ENCODE measurements at places on chromosomes 6 and 20.

DNA sequence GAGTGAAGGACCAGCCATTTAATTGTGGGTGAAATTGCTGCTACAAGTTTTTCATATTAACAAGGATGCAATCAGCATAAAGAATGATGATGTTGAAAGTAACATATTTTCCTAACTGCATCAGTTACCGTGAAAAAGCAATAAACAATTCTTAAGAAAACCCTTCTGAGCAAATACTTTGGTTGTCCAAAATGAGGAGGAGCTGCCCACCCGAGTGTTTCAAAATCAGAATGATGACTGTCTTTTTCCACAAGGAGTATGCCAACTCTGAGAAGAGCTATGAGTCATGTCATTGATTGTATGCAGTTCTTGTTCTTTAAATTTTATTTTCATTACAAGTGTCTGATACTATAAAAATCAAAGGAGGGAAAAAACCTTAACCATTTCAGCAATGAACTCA lies 470.5 kb downstream of the COL12A1 start:
- no peak overlapping the region for H3K4me3 ChIP-seq
- H3K4me1 ChIP-seq, result no peaks in the 10 kb centered on the region
- H3K36me3 ChIP-seq, result no peaks in the 10 kb centered on the region
- H3K27me3 ChIP-seq, result no peaks in the 10 kb centered on the region
- H3K27ac ChIP-seq, result no peak overlapping the region

GRCh38 chr6:118639054-118639964 lies 12.1 kb downstream of the CEP85L start:
- DNase-seq, result no peak
- no peaks in the 10 kb centered on the region for H3K4me1 ChIP-seq
- no peak overlapping the region for H3K4me3 ChIP-seq

GRCh38 chr6:135306740-135307420 lies 125.8 kb downstream of the MYB start:
- no peaks in the 10 kb centered on the region for H3K27me3 ChIP-seq
- no peaks in the 10 kb centered on the region for H3K4me1 ChIP-seq
- no peaks in the 10 kb centered on the region for H3K36me3 ChIP-seq
- no peak overlapping the region for H3K27ac ChIP-seq
- H3K4me3 ChIP-seq, result no peak overlapping the region

DNA sequence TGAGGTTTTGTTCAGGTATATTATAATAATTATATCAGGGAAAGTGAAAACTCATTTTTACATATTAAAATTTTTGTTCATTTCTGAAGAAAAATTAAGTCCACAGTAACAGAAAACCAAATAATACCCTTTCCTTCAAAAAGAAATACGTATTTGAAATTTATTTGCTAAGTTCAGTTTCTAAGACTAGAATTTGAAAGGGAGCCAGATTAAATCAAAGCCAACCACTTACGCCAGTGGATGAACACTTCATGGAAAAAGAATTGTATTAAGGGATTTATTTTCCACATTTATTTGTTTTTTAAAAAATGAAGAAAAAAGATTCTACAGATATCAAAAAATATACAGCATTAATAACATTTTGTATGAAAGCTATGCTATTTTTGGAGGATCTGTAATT lies 654.4 kb downstream of the EYS start:
- H3K4me1 ChIP-seq, result no peaks in the 10 kb centered on the region
- no peaks in the 10 kb centered on the region for H3K27me3 ChIP-seq
- no peak overlapping the region for H3K4me3 ChIP-seq
- H3K36me3 ChIP-seq, result no peaks in the 10 kb centered on the region

DNA sequence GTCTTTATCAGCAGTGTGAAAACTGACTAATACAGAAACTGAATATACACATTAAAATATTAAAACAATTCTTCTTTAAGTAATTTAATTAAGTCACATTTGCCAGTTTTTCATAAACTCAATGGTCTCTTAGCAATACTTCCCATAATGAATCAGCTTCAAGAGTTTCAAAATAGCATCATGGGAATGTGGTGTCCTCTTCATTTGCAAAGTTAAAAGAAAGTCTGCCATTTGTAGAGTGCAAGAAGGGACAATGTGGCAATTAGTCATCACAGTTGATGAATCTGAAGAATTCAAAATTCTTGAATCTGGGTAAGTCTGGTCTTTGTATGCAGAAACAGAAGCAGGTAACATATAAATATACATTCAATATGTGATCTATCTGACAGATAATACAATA lies 38.7 kb downstream of the SYNE1 start:
- no peaks in the 10 kb centered on the region for H3K4me1 ChIP-seq
- no peaks in the 10 kb centered on the region for H3K36me3 ChIP-seq
- H3K27ac ChIP-seq, result no peak overlapping the region
- no peaks in the 10 kb centered on the region for H3K27me3 ChIP-seq

DNA sequence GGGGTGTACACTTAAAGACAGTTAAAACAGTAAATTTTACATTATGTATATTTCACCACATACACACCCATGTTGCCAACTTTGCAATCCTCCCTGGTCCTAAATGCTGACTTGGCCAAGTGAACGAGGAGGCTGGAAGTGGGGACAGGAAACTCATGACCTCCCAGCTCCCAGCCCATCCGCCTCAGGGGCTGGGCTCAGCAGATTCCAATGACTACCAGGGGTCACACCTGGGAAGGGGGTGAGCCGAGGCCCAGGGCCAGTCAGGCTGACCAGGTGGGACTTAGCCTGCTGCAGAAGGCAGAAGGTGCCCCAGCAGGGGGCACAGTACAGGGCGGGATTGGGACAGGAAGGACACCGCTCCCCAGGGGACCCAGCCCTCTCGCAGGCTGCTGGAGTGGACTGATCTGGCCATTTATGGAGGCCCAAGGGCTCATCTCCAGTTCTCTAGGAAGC lies 2.4 kb downstream of the SIGLEC1 start:
- H3K27ac ChIP-seq, result no peak overlapping the region
- no peaks in the 10 kb centered on the region for H3K36me3 ChIP-seq
- H3K4me1 ChIP-seq, result peaks cover 12% of the 10 kb centered on the region
- no peak for DNase-seq
- no peaks in the 10 kb centered on the region for H3K27me3 ChIP-seq
- no peak overlapping the region for H3K4me3 ChIP-seq

DNA sequence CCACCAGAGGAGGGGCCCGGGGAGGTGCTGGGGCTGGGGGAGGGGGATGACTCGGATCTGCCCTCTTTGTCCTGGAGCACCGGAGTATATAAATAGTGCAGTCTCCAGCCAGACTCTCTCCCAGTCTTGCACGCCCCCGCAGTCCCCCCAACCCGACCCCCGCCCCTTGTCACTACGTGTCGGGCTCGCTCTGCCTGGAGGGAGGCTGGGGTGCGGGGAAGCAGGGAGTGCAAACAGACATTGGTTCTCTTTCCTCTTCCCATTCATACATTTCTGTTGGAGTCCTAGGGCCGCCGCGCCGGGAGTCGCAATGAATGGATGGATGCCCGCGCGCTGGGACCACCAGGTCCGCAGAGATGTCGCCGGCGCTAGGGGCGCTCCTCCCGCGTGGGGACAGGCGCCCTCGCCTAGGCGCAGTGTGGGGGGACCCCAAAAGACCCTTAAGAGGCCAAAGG lies 179.3 kb downstream of the TBXT start:
- H3K4me1 ChIP-seq, result no peaks in the 10 kb centered on the region
- H3K27ac ChIP-seq, result no peak overlapping the region
- H3K27me3 ChIP-seq, result no peaks in the 10 kb centered on the region
- no peak overlapping the region for H3K4me3 ChIP-seq

DNA sequence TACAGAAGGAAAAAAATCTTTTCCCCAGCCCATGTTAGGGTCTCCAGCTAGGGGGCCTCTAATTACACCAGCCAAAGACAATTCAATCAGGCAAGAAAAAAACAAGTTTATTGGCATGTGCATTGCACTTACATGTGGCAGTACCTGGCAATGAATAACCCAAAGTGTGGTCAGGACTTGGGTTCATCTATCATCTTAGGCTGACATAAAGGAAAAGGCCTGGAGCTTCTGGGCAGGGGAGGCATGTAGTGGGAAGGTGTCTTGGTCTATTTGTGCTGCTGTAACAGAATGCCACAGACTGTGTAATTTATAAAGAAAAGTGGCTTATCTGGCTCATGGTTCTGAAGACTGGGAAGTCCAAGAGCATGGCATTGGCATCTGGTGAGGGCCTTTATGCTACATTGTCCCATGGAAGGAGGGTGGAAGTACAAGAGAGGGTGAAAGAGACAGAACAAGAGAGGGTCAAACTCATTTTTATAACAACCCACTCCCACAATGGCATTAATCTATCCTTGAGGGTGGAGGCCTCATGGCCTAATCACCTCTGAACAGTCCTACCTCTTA lies 4.4 kb upstream of the PYGB start:
- peaks cover 11% of the 10 kb centered on the region for H3K4me1 ChIP-seq
- H3K4me3 ChIP-seq, result no peak overlapping the region
- DNase-seq, result no peak
- no peaks in the 10 kb centered on the region for H3K36me3 ChIP-seq

- H3K4me1 ChIP-seq, result peaks cover 8% of the 10 kb centered on the region
- DNase-seq, result no peak
- no peaks in the 10 kb centered on the region for H3K27me3 ChIP-seq
- H3K4me3 ChIP-seq, result no peak overlapping the region
Measured at GRCh38 chr20:4325548-4326187, 310.3 kb upstream of the RNF24 start.

DNA sequence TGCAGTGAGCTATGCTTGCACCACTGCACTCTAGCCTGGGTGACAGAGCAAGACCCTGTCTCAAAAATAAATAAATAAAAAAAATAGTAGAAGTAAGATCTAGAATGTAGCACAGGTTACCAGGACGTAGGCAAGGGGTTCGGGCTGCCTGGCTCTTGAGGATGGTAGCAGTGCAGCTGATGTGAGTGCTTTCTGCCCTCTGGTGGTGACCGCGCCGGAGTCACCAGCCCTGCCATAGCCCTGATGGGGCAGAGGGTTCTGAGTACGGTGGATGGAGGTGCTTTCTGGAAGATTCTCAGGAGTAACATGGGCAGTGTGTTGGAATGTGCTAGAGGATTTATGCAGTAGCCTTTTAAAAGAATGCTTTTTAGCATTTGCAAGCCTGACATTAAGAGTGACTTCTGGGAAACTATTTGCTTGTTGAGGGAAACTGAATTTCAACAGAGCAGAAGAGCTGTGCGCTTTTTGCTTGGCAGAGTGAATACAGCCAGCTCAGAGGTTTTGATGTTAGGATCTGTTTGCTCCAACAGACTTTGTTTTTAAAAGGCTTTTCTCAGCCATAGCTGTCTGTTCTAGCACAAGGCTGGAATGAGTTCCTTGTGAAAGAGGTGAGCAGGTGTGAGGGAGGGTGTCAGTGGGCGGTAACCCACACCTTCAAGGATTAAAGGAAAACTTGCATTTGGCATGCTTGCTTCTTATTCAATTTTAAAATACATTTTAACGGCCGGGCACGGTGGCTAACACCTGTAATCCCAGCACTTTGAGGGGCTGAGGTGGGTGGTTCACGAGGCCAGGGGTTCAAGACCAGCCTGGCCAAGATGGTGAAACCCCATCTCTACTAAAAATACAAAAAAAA lies 65.9 kb downstream of the PTPN1 start:
- no peaks in the 10 kb centered on the region for H3K27me3 ChIP-seq
- no peak overlapping the region for H3K4me3 ChIP-seq
- H3K4me1 ChIP-seq, result peaks cover 18% of the 10 kb centered on the region
- no peak overlapping the region for H3K27ac ChIP-seq
- H3K36me3 ChIP-seq, result peaks cover 54% of the 10 kb centered on the region
- peak; percentile 22 for DNase-seq

- H3K4me3 ChIP-seq, result no peak overlapping the region
- no peaks in the 10 kb centered on the region for H3K36me3 ChIP-seq
- H3K4me1 ChIP-seq, result no peaks in the 10 kb centered on the region
- no peak for DNase-seq
- no peaks in the 10 kb centered on the region for H3K27me3 ChIP-seq
Measured at GRCh38 chr6:131250122-131250521, 114.9 kb downstream of the AKAP7 start.

GRCh38 chr6:161273274-161273751 lies 548 bp downstream of the AGPAT4 start:
- H3K27me3 ChIP-seq, result no peaks in the 10 kb centered on the region
- no peaks in the 10 kb centered on the region for H3K36me3 ChIP-seq
- no peak overlapping the region for H3K27ac ChIP-seq
- DNase-seq, result peak; percentile 7
